ENCODE measurements at places on chromosomes 5 and 9.

DNA sequence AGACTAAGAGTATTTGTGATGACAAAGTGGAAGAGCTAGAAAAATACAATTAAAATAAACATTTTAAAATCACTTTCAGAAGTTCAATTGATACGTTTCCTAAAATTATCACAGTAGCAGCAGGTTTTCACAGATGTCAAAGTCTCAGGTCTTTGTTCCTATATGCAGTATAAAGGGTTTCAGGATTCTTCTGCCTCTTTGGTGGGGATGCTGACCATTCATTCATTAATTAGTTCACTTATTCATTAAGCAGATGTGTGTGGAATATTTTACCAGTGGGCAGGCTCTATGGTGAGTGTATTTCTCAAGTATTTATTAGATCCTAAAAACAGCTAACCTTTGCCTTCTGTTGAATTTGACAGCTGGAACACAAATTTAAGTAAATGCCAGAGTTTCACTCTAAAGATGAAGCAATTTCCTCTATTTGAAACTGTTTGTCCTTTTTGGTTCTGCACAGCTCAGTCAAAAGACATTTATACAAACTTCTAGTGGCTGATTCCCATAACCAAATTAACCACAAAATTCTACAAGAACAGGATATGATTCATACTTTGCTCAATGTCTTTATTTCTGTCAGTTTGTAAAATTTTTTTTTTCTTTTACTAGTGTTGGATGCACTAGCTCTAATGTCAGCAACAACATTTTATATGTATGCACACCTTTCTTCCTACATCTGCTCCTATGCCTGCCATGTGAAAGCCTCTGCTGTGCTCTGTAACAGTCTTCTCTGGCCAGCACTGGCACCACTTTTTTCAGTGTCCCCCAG lies 75.9 kb upstream of the PRR16 start:
- peak; percentile 82 for DNase-seq

- DNase-seq, result no peak
Observed at GRCh38 chr9:36030871-36031270, 5.8 kb upstream of the RECK start.

- DNase-seq, result no peak
Observed at GRCh38 chr5:75671506-75671905, 45.7 kb downstream of the POC5 start.

- DNase-seq, result no peak
Observed at GRCh38 chr9:20138841-20139240, 350.0 kb upstream of the SLC24A2 start.

DNA sequence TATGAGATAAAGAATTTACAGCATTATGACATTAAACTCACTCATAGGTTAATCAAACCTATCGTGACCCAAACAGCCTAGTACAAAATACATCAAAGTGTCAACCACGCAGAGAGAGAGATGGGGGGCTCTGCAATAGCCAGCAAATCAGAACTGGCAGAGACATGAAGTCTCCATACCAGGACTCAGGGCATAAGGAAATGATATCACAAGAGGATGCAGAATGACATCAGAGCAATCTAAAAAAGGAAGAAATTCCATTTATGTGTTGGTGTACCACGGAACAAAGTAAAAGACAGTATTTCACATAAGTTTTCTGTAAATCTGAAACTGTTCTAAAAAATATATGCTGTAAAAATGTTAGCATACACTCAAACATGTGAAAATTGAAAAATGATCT lies 24.6 kb downstream of the BICD2 start:
- DNase-seq, result peak; percentile 74

- no peak for DNase-seq
Observed at GRCh38 chr5:14286574-14287421, 143.7 kb downstream of the TRIO start.

Measured in inflammatory macrophage treated with lipopolysaccharide for 1 hour (primary cell).